ENCODE measurements at places on chromosomes 2 and 18. TPM values are rescaled to one million over a fixed set of nuclear protein-coding genes. Genes with fewer than 3 reads are reported as not detected.

Gene ARHGAP28
- total RNA-seq = 1.5 TPM

Gene ASXL3
- total RNA-seq = not detected

Gene DCDC2C
- total RNA-seq = not detected

Gene NR4A2
- 4.9 TPM for total RNA-seq

Gene PIEZO2
- not detected for total RNA-seq

Gene TNFAIP6
- 66.1 TPM for total RNA-seq

Gene SLC8A1
- 13.4 TPM for total RNA-seq

Gene NBEAL1
- total RNA-seq = 41.0 TPM

Gene DAW1
- under 0.01 TPM for total RNA-seq

Gene STEAP3
- total RNA-seq = 3.6 TPM
